Left lung (tissue), 14 donors: ENCODE measurements at places on chromosomes 3 and 15. TPM values are rescaled to one million over a fixed set of nuclear protein-coding genes. Genes with fewer than 3 reads are reported as not detected.

DNA sequence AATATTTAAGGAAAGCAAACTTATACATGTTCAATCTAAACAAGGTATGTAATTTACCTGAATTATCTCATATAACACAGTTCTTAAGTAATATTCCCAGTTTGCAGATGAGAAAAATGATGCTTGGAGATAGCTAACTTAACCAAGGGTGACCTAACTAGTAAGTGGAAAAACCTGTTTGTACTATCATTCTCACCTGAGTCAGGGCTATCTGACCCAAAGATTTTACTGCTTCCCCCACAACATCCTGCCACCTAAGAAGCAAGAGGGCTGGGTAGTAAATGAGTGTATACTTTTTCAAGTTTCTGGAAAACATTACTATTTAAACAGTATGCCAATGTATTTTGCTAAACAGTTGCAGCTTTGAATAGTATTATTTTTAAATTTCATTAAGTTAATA, 10.6 kb downstream of the TP63 start:
- DNase-seq: no peak

GRCh38 chr3:72722930-72723726, 125.1 kb downstream of the SHQ1 start:
- DNase-seq: no peak

DNA sequence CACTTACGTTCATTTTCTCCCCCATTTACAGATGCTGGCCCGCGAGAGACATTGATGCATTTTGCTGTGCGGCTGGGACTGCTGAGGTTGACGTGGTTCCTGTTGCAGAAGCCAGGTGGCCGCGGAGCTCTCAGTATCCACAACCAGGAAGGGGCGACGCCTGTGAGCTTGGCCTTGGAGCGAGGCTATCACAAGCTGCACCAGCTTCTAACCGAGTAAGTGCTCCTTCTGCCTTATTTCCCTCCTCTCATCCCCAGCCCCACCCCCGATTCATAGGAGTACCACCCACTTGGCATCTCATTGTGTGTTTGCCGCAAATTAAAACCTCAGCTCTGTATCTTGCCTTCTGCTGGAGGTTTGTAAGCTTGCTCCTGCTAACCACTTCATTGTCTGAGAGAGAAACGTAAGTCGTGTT, 163.3 kb downstream of the AKAP13 start:
- DNase-seq: peak; percentile 88

GRCh38 chr15:47846876-47847275, 129.6 kb downstream of the SEMA6D start:
- DNase-seq: no peak

DNA sequence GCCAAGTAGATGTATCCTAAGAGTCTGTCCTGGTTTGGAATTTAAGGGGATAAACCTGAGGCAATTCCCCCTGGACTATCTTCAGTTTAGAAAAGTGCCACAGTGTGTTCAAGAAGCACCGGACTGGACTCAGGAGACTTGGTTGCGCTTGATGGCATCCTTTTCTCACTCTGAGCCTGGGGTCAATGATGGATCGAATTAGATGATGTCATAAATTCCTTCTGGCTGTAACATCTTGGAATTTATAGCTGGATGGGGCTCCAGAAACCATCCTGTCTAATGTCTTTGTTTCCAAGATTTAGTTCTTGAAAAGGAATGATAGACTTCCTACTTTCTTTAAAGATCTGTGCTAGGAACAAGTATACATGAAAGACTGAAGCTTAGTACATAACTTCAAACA, 280.6 kb downstream of the LPP start:
- DNase-seq: no peak

DNA sequence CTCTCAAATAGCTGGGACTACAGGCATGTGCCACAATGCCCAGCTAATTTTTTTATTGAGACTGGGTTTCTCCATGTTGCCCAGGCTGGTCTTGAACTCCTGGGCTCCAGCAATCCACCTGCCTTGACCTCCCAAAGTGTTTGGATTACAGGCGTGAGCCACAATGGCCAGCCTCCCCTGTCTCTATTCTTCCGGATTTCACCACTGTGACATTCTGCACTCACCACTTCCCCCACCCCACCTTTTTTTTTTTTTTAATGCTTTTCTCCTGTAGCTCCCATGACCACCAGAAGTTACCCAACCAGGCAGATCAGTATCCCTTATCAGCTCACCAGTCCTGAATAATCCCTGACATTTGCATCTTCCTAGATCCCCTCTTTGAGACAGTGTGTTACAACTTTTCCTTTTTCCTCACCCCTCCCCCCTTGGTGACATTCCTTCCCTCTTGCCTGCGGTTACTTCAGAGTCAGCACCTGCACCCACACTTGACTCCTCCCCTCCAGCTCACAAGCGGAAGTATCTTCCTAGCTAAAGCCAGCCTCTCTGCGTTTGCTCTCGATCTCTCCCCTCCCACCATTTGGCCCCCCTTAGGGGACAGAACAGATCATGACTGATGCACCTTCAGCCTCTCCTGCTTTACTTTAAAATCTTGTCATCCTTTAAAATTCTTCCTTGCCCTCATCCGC, 13.5 kb upstream of the ZNF592 start:
- no peak for DNase-seq

DNA sequence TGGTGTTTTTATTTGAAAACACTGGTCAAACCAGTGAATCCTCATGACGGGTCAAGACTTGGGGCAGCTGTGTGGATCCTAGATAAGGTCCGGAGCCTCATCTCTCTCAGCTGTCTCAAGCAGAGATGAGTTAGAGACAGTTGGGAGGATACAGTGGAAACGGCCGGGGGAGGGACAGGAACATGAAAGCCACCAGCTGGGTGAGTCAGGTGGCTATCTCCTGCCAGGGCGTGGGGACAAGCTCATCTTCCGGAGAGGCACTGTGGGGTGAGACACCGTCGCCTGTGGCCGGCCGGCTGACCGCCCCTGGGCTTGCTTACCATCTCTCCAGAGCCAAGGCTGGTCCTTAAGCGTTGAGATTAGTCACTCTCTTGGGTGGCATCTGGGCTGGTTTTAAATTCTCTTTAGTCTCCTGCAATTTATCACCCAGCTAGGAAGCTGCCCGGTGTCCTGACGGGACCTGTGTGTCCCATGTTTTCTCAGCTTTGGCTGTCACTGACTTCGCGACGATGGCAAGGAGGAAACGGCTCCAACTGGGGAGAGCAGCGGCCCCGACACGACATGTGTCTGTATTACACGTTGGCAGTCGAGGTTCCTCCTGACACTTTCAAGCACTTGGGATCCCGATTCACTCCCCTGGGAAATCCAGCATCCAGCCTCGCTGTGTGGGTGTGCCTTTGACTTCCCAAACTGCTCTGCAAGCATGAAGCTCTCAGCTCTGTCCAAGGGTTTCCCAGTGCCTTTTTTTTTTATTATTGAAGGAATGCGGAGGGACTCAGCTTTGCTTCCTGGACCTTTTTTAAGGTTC, 7.5 kb downstream of the ST8SIA2 start:
- no peak for DNase-seq

GRCh38 chr3:120506076-120506827, 55.5 kb upstream of the FSTL1 start:
- no peak for DNase-seq

DNA sequence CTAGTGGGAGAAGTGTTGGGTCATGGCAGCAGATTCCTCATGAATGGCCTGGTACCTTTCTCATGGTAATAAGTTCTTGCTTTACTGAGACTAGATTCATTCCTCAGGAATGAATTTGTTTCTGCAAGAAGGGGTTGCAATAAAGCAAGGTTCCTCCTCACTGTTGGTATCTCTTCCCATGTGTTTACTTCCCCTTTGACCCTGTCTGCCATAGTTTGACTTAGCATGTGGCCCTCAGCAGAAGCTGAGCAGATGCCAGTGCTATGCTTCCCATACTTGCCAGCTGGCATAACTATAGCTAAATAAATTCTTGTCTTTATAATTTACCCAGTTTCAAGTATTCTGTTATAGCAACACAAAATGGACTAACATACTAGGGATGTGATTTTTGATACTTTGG, 163.6 kb upstream of the COL8A1 start:
- no peak for DNase-seq

GRCh38 chr3:190504354-190505125, 9.3 kb upstream of the IL1RAP start:
- DNase-seq: no peak

GRCh38 chr3:70620367-70620766, 307.9 kb upstream of the MDFIC2 start:
- no peak for DNase-seq

- no peak for DNase-seq
Measured at GRCh38 chr3:158261371-158261991, 151.6 kb downstream of the RSRC1 start.

DNA sequence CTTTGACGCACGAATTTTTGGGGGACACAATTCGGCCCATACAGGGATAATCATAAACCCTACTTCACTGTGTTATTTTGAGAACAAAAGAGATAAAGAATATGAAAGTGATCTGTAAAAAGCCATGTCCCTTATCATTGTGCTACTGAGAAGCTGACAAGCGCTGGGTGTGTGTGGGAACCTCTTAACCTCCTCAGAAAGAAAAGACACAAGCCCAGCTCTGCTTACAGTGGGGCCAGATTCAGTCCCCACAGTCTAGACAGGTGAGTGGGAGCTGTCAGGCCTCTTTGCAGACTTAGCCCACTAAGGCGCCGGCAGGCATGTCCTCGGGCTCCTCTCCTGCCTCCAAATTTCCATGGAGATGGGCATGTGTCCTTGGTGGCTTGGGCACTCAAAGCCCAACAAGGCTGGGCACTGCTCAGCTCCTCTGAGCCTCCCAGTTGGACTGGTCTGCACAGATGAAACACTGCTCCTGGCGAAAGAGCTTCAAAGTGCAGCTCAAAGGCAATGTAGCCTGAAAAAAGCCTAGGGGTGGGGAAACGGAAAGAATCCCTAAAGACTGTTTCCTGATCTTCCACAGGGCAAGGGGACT, 64.4 kb upstream of the ETV5 start:
- DNase-seq: no peak

The PDHB gene
- polyA plus RNA-seq: 74.3 TPM

The SMAD6 gene
- polyA plus RNA-seq: 27.6 TPM

The ERC2 gene
- 2.1 TPM for polyA plus RNA-seq

The ATOSA gene
- polyA plus RNA-seq: 79.0 TPM

The IQCB1 gene
- polyA plus RNA-seq: 39.5 TPM

The HRG gene
- 0.04 TPM for polyA plus RNA-seq

The LYZL4 gene
- polyA plus RNA-seq: not detected
